Thoracic aorta (tissue), 2 donors: ENCODE measurements at places on chromosomes 16 and 17.

DNA sequence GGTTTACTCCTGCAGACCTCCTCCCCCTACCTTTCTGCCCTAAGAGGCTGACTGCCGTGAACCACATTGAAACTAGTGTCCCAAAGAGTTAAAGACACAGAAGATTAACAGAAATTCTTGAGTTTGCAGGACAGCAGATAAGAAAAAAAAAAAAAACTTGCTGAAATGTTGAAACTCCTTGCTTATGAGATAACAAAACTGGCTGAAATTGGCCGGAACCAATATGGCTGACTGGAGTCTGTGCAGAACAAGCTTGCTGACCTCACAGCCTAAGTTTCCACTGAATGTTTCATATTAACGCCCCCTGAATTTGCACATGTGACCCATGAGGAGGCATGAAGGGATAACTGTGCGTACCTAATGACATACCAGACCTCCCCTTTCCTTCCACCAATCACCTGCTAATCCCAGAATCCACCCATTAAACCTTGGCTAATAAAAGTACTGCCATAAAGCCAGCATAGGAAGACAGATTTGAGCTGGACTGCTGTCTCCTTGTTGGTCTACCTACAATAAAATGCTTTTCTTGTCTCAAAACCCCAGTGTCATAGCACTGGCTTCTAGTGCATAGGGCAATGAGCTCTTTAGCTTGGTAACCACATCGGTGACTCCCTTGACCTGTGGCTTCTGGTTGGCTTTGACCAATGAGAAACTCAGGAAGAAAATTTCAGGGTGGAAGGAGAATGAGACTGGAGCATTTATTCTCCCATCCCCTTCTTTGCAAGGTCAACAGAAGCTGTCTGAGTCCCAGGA, 80.1 kb downstream of the PMP22 start:
- no peak for DNase-seq

DNA sequence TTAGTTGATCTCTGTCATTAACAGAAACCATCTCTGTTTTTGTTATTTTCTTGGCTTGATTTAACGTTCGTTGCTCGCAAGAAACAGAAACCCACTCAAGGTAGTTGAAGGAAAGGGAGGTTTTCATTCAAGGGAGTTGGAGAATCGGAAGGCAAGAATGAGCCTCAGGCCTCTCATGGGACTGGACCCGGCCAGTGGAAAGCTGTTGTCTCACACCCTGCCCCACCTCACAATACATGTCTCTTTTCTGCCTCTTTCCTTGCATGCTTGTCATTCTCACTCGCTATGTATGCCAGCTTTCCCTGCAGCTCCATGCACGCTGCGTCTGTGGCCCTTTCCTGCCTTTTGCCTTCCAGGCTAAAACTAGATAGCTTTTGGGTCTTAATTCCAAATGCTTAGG, 18.3 kb downstream of the DCAF7 start:
- no peak for DNase-seq

GRCh38 chr17:43697937-43698336, 36.2 kb upstream of the MEOX1 start:
- no peak for DNase-seq

GRCh38 chr16:81526935-81527334, 82.3 kb downstream of the CMIP start:
- no peak for DNase-seq

DNA sequence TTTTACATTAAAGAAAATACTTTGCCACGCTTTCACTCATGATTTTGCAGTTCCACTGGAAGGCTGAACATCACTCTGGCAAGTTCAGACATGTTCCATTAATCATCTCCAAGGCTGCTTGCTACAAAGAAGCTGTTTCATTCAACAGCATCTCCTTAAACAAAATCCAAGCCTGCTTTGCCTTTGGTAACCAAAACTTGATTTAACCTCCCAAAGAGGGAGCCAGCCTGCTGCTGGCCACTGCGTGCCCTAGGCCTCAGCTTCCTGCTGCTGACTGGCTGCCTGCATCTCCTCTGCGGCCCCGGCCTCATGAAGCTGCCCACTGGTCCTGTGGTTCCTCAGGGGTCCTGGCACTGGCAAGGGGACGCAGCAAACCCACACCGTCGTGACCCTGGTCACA, 31.8 kb downstream of the ANKRD11 start:
- DNase-seq = no peak

DNA sequence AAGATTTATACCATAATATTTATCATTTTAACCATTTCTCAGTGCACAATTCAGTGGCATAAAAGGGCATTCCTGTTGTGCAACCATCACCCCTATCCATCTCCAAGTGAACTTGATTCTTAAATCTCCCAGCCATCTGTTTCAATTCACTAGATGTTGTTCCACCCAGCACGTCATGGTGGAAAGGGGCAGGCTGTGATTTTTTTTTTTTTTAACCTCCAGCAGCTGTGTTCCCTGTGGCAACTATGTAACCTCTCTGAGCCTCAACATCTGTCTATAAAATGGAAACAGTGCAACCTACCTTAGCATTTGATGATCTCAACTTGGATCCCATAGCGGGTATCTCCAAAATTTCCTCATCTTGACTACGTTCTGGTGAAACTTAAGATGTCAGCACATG, 604.5 kb downstream of the WWOX start:
- DNase-seq = no peak

DNA sequence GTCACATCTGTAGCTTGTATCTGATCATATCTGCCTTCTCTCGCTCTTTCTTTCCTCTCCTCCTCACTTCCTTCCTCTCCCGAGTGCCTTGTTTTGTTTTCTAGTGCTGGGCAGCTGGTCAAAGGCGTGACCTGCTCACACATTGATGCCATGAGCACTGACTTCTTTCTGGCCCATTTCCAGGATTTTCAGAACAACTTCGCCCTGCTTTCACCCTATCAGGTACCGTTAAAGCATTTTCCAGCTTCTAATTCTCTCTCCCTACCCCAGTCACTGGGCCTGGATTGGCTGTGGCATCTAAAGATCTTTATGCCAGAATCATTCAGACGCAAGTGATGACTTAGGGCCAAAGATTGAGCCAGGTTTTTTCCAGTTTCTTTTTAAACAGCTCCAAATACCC, 55.5 kb downstream of the OTOA start:
- DNase-seq = no peak

GRCh38 chr17:17466511-17466910, 10.3 kb upstream of the MED9 start:
- no peak for DNase-seq

GRCh38 chr17:9241371-9241712, 220.0 kb downstream of the NTN1 start:
- DNase-seq = no peak

DNA sequence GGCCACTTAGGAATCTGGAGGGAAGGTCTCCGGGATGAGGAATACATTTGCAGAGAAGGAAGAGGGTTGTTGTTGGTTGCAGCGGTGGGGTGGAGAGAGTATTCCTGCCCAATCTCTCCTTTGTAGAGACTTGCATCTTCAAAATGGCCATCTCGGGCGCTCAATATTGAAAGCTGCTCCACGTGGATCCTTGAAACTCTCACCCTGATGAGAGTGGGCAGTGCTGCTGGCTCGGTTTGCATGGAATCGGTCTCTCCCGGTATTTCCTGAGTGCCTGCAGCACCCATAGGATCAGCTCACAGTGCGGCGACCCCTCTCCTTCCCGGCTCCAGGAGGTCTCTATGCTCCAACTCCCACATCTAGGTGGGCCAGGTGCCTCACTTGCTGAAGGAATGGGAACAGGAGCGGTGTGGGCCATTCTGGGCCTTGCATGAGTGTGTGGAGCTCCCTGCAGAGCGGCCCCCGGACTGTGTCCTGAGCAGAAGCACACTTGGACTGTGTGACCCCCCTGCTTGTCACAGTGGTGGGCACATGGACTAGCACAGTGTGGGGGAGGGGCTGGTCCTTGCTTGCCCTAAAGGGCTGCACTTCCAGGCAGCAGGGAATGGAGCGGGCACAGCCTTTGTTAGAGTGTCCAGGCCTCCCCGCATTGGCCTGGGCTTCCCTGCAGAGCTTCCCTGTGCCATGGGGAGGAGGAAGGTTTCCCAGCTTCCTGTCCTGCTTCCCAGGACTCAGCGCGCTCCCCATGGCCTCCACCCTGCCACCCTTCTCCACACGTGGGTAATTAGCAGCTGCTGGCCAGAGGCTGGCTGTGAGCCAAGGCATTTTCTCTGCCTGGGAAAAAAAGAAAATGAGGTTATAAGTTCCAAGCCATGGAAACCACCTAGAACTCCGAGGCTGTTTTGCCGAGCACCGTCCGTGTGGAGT, 139.3 kb downstream of the IRF8 start:
- no peak for DNase-seq

DNA sequence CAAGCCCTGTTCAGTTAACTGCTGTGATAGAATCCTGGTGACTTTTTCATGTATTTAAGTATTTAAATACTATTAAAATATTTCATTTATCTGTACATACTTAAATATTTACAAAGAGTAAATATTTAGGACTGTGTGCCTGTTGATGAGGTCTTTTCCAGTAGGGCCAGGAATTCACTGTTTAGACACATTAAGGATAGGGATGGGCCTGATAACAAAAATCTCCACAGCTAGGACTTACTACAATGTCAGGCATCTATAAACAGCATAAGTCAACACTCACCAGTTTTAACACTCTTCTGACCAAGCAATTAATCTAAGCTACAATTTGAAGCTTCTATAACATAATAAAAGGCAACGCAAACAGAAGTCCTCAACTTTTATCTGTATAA, 47.6 kb downstream of the MARVELD3 start:
- DNase-seq = no peak

- DNase-seq = no peak
Measured at GRCh38 chr17:73201215-73202069, 8.6 kb downstream of the COG1 start.

DNA sequence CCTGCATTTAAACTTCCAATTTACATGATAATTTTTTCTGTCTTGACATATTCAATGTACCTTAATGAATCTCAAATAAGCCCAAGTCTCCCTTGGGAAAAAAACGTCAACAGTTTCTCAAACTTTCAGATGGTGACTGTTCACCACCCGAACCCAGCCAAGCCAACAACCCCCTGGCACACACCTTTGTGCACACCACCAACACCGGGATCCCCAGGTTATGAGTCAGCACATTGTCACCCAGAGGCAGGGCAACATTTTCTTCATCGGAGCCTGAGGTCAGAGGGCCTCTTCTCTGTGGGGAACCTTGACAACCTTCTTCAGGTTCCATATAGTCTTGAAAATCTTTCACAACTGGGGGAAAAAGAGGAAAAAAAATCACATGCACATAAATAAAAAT, 15.5 kb downstream of the DYNC1LI2 start:
- no peak for DNase-seq

DNA sequence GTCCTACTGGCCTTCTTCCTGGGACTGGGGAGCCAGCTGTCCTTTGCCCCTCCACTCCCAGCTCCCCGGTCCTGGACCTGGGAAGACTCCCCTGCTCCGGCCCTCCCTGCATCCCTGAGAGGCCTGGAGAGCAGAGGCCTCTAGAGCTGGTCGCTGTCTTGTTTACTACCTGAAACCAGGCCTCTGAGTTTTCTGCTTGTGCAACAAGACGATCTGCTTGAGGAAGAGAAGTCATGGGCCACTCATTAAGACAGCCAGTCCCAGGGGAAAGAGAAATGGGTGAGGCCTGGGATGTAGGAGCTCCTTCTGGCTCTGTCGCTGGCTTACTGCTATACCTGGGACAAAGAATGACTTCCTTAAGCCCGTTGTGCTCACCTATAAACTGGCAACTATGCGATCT, 29.8 kb upstream of the GPRC5C start:
- DNase-seq = no peak

GRCh38 chr17:45221081-45222013, at the start of gene FMNL1:
TSS of gene FMNL1 (plus strand) at chr17:45221885. CDS start at chr17:45222125, 240 bp downstream.
- no peak for DNase-seq

DNA sequence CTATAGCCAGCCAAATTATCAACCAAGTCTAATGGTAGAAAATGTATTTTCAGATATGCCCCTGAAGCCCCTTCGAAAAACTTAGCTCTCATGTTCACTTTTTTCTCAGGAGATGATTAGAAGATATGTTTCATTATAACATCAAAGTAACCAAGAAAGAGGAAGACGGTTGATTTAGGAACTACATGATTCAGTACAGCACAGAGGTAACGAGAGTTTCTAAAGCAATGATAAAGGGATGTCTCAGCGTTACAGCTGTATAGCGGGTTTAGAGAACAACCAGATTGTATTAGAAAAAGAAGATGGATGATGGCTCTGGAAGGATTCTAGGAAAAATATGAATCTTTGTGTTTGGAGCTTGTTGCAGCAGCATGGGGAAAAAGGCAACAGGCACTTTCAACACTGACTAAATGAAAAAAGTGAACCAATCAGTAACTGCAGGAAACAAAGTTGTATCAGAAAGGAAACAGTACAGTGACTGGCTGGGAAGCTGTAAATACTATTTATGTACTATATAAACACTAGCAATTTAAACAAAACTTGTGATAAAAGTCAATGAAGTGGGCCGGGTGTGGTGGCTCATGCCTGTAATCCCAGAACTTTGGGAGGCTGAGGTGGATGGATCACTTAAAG, 21.5 kb downstream of the MBTD1 start:
- DNase-seq = no peak

- DNase-seq = no peak
Measured at GRCh38 chr16:1027501-1027815, 45.1 kb upstream of the SSTR5 start.

GRCh38 chr16:27620541-27620940, 70.6 kb downstream of the KATNIP start:
- DNase-seq = no peak

GRCh38 chr17:78761789-78762406, 20.2 kb downstream of the CYTH1 start:
- DNase-seq = no peak
